ENCODE measurements at places on chromosomes 5 and 9. TPM values are rescaled to one million over a fixed set of nuclear protein-coding genes. Genes with fewer than 3 reads are reported as not detected.

Gene PCDHA13
- polyA plus RNA-seq, result 0.72 TPM

Gene FOXI1
- 0.03 TPM for polyA plus RNA-seq

Gene CER1
- 0.06 TPM for polyA plus RNA-seq

Gene DDX4
- 0.10 TPM for polyA plus RNA-seq

Gene C5orf58
- 1.0 TPM for polyA plus RNA-seq

Gene CDC20B
- polyA plus RNA-seq, result 0.15 TPM

Gene ACSL6
- polyA plus RNA-seq, result 2.9 TPM

Gene PCDHGA2
- polyA plus RNA-seq, result 1.3 TPM

Gene KCNT1
- 0.25 TPM for polyA plus RNA-seq

DNA sequence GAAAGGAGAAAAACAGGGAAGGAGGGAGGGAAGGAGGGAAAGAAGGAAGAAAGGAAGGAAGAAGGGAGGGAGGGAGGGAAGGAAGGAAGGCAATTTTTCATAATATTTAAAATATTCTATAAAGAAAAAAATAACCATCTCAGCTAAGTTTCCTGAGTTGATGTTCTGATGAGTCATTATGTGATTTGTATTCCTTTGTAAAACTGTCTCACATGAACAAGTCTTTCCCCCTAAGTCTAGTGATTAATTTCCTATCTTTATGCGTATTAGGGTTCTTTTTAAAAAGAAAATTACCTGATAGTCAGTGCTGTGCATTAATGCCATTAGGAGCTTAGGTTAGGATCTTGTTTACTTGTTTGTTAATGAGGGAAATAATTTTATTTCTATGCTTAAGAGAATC, 94.1 kb downstream of the RASEF start:
- DNase-seq, result no peak

GRCh38 chr9:114143234-114143633, 12.1 kb upstream of the COL27A1 start:
- no peak for DNase-seq

- no peak for DNase-seq
Measured at GRCh38 chr5:44860267-44860666, 51.5 kb downstream of the MRPS30 start.

- no peak for DNase-seq
Measured at GRCh38 chr9:133759946-133760345, 21.8 kb upstream of the SARDH start.

DNA sequence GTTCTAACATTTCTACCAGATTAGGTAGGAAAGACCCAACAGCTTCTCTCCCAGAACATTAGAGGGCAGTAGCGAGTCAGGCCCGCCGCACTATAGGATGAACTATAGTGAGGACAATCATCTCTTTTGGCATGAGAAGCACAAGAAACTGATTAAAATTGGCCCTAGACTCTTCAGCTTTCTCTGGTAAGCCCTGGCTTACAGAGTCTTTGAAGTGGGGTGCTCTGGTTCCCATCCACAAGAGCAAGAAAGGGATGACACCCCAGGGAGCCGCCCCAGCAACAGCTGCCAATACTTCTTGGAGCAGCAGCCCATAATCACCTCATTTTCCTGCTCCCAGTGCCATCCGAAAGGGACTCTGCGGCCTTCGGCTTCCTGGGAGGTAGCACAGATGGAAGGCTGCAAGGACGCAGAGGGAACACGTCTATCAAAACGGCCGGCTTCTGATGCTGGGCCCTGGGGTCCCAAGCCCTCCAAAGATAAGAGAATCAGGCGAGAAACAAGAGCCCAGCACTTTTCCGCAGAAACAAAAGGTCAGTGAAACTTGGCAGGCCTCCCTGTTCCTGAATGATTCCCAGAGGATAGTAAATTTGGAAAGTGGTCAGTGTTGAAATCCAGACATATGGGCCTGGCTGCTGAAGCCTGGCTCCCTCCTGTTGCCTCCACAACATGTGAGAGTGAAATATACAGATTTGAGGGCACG, 69.3 kb downstream of the HSD17B3 start:
- no peak for DNase-seq

- DNase-seq, result no peak
Measured at GRCh38 chr5:113114559-113114958, 138.0 kb downstream of the DCP2 start.

DNA sequence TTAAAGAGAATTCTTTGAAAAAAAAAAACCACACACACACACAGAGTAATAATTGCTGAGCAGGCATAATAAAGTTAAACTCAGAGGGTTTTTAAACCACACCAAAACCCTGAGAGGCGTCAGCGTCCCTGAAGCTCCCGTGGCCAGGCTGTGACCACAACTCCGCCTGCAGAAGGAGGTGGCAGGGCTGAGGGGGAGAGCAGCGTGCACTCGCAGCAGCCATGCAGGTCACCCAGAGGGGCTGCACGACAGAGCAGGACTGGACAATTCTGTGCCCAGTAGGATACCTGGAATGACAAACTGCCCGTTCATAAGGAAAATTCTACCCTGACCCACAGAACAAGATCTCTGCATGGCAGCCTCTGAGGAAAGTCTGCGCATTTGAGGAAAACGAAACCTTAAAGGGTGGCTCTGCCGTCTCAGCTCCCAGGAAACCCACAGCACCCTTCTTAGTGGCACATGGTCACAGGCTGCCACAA, 44.0 kb downstream of the ROR2 start:
- peak; percentile 58 for DNase-seq

GRCh38 chr5:123813937-123814624, 302.1 kb downstream of the CSNK1G3 start:
- peak; percentile 20 for DNase-seq

GRCh38 chr9:114072184-114073140, 5.6 kb downstream of the AMBP start:
- no peak for DNase-seq

- DNase-seq, result peak; percentile 79
Measured at GRCh38 chr5:43040287-43041098, at the start of gene ANXA2R. TSS of gene ANXA2R (minus strand) at chr5:43040319. CDS start at chr5:43040046, 273 bp downstream.

DNA sequence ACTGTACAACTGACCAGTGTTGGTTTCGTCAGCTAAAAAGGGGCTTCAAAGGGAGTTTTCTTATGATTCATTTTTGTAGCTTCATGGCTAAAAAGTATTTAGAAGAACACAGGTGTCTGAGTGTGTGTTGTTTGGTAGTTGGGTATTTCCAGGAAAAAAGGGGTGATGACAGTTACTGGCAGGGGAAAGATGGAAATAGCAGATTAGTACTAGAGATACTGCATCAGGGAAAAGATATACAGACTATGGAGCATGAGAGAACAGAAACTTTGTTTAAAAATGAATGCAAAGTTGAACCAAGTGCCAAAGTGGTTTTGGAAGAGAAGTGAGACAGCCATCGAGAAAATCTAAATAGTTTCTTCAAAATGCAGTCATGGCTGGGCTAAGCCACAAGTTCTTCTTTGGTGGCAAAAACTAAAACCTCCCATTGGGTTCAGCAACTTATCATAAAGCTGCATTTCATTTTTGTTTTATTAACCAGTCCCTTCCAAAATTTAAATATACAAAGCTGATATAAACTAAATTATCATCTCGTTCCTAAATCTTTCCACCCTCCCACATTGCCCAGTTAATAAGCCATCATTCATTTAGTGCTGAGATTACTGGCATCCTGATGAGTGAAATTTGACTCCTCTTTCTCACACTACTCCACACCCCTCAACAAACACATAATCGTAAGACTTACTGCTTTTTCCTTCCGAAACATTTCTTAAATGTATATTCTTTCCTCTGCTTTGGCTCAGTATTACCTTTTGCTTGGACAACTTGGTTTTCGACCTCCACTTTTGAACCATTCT, 33.5 kb downstream of the ELL2 start:
- no peak for DNase-seq

All from large intestine (tissue), 12 donors.